ENCODE measurements at places on chromosomes 1 and 21.

DNA sequence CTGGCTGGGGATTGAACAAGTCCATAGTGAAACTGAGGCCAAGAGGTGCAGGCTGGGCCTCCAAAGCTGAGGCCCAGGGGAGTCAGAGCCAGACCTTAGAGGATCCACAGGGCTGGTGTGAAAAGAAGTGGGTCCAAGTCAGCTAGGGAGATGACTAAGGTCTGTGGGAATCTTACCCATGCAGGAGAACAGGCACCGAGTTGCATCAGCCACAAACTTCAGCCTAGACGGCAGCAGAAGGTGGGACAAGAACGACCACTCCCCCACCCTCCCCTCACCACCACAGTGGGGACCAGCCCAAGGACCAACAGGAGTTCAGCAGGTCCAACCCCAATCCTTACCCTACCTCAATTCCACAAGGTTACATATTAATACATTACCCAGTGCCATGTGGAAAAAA, 282.3 kb downstream of the TTLL7 start:
- no peak for DNase-seq

DNA sequence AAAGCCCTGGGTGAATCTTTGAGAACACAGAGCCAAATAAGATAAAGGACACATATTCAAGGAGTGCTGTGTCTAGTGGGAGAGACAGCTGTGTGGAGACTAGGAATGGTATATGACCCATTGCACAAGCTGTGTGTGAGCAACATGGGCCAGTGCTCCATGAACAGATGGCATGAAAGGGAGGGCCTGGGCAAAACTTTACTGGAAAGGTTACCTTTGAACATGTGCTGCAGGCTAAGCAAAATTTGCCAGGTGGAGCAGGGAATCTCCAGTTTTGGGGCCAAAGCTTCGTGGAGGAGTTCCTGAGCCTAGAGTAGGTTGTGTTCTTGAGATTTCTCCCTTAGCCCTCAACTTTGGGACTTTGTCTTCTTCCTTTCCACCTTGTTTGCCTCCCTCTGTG, 446.1 kb upstream of the PROX1 start:
- DNase-seq, result no peak

GRCh38 chr1:58783090-58783992, 506 bp downstream of the JUN start:
- DNase-seq, result peak; percentile 59

DNA sequence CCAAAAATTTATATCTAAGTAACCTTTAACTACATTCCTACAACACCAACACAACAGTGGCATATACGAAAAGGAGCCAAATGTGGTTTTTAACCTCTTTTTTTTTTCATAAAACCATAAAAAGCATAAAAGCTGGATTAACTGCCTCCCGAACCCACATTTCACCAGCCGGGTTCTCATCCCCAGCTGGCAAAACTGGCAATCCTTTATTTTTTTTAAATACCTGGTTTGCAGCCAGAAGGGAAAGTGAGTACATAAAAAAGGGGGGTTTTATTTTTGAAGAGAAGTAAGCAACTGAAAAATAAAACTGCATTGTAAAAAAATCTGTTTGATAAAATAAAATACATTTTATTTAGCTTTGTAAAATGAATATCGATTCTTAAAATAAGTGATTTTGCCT, 295.4 kb downstream of the AKT3 start:
- no peak for DNase-seq

GRCh38 chr1:234858722-234859121, 248.7 kb upstream of the IRF2BP2 start:
- no peak for DNase-seq

- DNase-seq, result no peak
These were observed 2.9 kb upstream of the FOXO6 start for GRCh38 chr1:41358131-41359021.

- DNase-seq, result peak; percentile 57
These were observed 1.0 kb downstream of the ARID1A start for GRCh38 chr1:26696654-26697430.

- DNase-seq, result no peak
These were observed 5.4 kb upstream of the SLC45A1 start for GRCh38 chr1:8312235-8313218.

GRCh38 chr1:203621559-203622262, 4.9 kb upstream of the ATP2B4 start:
- DNase-seq, result no peak

DNA sequence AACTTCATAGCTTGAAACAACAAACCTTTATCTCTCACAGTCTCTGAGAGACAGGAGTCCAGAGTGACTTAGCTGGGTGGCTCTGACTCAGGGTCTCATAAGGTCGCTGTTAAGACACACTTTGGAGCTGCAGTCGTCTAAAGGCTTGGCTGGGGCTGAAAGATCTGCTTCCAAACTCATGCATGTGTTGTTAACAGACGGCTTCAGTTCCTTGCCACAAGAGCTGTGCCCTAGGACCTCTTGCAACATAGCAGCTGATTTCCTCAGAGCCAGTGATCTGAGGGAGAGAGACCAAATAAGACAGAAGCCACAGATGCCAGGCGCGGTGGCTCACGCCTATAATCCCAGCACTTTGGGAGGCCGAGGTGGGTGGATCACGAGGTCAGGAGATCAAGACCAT, 176.8 kb downstream of the DISC1 start:
- DNase-seq, result no peak

DNA sequence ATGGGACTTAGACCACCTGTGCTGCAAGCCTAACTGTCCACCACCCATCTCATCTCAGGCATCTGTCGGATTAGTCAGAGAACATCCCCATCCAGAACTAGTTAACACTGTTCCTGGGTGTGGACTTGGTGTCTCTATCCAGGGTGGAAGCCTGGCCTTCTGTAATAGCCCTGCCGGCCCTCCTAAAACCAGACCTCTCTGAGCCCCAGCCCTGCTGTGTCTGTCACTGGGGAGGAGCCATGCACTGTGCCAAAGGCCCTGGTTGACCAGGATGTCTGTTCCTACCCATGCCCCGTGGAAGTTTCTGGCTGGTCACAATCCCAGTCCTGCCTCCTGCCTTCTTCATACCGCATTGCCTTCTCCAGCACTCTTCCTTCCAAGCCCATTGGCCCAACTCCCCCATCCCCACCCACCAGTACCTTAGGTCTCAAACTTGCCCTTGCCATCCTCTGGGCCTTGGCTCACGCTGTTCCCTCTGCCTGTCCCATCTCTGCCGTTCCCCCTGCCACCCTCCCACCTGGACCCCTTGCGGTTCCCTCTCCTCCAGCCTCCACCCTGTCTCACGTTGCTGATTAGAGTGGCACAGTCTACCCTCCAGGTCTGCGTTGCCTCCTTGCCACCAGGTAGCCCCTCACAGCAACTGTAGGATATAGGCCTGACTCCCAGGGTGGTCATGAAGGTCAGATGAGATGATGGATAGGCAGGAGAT, 105.6 kb downstream of the EPHB2 start:
- DNase-seq, result no peak

- no peak for DNase-seq
These were observed 149.2 kb downstream of the BEND5 start for GRCh38 chr1:48627486-48627885.

- DNase-seq, result no peak
These were observed 38.1 kb downstream of the RCSD1 start for GRCh38 chr1:167668108-167668507.

- DNase-seq, result no peak
These were observed 167.2 kb upstream of the HMCN1 start for GRCh38 chr1:185566995-185567394.

GRCh38 chr1:55309053-55309452, 93.9 kb upstream of the USP24 start:
- no peak for DNase-seq

DNA sequence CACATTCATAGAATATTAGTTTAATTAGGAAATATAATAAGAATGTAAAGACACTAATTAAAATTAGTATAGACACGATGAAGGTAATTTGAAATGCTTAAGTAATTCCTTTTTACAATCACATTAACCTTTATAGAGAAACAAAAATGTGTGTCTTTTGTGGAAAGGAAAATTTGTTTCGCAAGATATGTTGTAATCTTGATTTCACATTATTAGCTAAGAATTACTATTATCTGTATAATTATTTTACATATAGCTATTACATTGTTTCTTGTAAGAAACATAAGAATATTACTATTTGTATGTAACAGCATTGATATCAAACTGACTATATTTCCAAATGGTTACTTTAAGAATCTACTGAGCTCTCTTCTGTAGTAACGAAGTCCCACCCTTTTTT, 111.2 kb downstream of the PTPRC start:
- DNase-seq, result no peak

DNA sequence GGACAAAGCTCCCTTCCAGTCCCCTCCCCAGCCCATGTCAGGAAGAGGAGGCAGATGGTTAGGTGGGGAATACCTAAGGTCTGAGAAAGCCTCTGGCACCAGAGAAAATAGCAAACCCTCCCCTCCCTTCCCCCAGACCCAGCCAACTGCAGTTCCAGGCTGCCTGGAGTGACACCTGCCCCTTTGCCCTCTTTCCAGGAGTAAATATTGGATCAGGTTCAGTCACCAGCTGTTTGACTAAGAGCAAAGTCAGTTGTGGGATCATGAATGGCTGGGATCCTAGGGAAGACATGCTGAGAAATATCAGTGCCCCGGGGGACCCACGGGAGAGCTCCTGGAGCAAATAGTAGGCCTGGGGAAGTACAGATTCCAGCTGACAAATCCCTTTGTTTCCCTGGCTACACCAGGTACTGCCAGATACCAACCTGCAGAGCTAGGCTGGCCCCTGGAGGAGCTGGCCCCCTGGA, 12.2 kb upstream of the CDK18 start:
- DNase-seq, result no peak

DNA sequence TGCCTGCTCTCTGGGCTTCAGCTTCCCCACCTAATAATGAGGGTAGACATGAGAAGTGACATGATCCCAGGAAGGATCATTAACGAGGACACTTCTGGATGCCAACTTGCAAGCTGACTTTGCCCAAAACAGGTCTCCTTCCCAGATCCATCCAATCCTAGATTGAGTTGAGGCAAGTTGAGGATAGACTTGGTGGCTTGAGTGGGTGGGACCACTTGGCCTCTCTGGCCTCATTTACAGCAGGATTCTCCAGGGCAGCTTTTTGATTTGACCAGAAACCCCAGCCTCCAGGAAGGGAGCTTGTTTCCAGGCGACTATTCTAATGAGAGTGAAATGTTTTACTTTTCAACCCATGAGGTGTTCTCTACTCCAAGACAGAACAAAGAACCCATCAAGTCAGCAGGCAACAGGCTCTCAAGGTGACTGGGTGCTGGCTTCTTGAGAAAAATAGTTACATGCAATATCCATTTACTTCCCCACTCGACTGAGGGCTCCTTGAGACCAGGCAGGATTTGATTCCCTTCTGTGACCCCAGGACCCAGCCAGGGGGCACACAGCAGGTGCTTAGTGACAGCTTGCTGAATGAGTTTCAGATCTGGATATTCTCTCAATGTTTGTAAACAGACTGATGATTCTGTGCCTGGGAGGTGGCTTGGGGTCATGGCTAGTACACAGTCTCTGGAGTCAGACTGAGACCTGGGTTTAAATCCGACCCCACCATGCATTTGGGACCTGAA, 128.2 kb downstream of the DMRTB1 start:
- DNase-seq, result no peak

DNA sequence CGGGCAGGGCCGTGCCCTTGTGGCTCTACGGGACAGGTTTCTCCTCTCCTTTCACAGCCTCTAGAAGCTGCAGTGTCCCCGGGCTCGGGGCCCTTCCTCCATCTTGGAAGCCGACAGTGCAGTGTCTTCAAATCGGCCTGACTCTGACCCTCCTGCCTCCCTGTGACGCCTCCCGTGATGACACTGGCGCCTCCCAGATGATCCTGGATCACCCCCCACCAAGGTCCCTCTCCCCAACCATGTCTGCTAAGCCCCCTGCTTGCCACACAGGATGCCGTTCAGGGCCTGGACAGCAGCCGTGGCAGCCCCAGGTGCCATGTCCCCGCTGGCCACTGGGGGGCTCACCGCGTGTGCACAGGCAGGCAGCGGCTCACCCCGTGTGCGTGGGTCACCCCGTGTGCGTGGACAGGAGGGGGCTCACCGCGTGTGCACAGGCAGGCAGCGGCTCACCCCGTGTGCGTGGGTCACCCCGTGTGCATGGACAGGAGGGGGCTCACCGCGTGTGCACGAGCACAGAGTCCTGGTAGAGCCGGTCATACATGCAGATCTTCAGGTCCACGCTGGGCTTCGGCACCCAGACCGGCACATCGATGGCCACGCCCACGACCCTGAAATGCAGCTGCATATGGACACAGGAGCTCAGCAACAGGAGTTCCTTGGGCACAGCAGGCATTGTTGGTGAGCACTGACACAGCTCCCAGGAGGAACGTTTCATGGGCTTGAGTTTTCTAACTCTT, 24.9 kb upstream of the TMEM52 start:
- DNase-seq, result peak; percentile 93

GRCh38 chr1:153872934-153873333, 49.8 kb downstream of the GATAD2B start:
- no peak for DNase-seq

GRCh38 chr1:43521078-43521477, 9.6 kb upstream of the PTPRF start:
- no peak for DNase-seq

GRCh38 chr1:109454497-109455133, 11.7 kb upstream of the SYPL2 start:
- DNase-seq, result no peak

DNA sequence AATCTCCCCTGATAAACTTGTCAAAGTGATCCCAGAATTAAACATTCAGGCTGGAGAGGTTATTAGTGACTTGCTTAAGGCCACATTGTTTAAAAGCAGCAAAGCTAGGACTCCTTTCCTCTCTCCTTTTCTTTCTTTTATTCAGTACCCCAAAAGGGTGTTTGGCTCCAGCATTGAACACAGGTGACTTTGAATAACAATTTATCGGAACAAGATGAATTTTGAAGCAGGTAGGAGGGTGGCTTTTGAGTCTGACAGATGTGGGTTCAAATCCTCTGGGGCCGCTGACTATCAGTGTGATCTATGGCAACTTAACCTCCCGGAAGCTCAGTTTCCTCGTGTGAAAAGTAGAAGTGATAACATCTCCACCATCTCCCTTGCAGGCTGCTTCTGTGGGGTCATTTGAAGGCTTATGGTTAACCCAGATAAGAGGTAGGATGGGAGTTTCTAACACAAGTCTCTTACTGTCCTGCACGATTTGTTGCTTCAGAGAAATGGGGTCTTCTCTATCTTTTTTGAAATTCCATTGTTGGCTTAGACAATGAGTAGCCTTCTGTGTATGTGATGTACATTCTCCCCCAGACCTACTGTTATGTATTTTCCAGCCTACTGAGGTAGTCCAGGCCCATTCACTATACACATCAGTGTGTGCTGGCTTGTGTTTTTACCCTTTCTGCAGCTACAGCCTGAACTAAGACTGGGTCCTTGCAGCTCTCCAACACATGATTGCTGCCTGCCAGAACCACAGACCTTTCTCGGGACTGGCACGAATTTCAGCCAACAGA, 29.0 kb downstream of the JUN start:
- DNase-seq, result no peak

GRCh38 chr1:186819563-186819962, 9.2 kb upstream of the PLA2G4A start:
- DNase-seq, result no peak

- DNase-seq, result peak; percentile 43
These were observed at the start of gene DCDC2B for GRCh38 chr1:32208891-32209328. Gene DCDC2B, plus strand, starts transcription at chr1:32209089. Its CDS starts 5 bp downstream, at chr1:32209094.
